ENCODE measurements at places on chromosomes 2 and 18.

DNA sequence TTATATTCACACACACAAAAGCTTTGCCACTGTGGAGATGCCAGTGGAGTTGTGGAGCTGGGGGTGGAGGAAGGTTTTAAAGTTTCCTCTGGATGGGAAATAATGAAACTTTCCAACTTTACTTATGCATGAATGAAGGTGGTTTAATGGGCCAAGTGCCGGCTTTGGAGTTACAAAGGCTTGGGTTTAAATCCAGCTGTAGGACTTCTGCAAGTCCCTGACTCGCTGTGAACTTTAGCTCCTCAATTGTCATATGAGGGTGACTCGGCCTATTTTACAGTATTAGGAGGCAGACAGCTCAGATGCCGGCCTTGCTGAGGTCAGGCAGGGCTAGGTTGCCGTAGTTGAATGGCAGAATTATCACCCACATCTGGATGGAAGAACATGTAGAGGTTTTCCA lies 415.8 kb upstream of the TRIB2 start:
- peaks cover 39% of the 10 kb centered on the region for H3K4me1 ChIP-seq
- no peak for DNase-seq
- H3K36me3 ChIP-seq = no peaks in the 10 kb centered on the region
- H3K4me3 ChIP-seq = no peak overlapping the region
- no peaks in the 10 kb centered on the region for H3K27me3 ChIP-seq

- no peak overlapping the region for H3K27ac ChIP-seq
- no peaks in the 10 kb centered on the region for H3K4me1 ChIP-seq
- H3K36me3 ChIP-seq = no peaks in the 10 kb centered on the region
Observed at GRCh38 chr2:11658208-11659114, 11.5 kb downstream of the NTSR2 start.

DNA sequence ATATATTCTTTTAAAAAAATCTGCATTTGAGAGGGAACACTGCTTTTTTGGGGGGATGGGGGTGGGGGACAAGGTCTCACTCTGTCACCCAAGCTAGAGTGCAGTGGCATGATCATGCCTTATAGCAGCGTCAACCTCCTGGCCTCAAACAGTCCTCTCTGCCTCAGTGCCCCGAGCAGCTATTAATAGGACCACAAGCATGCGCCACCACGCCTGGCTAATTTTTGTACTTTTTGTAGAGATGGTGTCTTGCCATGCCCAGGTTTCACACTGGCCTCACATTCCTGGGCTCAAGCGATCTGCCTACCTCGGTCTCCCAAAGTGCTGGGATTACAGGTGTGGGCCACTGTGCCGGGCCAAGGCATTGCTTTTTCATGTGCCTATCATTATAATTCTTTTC lies 154.2 kb downstream of the ATAD2B start:
- DNase-seq = no peak
- no peaks in the 10 kb centered on the region for H3K27me3 ChIP-seq
- H3K4me3 ChIP-seq = no peak overlapping the region

- no peak overlapping the region for H3K4me3 ChIP-seq
- H3K4me1 ChIP-seq = no peaks in the 10 kb centered on the region
- DNase-seq = no peak
Observed at GRCh38 chr2:115314119-115314518, 871.7 kb downstream of the DPP10 start.

DNA sequence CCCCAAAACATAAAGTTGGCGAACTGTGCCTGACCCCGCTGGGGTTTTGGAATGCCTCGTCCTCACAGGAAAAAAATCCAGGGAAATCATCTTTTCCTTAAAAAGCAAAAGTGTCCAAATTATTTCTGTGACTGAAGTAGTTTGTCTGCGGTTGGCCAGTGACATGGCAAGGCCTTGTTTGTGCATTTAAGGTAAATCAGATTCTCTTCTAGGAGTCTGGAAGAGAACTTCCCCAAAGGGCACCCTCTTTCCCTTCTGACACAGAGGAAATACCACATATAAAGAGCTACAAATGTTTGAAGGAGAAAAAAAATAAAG lies 737 bp upstream of the CYB5A start:
- peak overlapping the region; percentile 25 for H3K27ac ChIP-seq
- H3K4me3 ChIP-seq = peak overlapping the region; percentile 95
- H3K27me3 ChIP-seq = no peaks in the 10 kb centered on the region
- no peaks in the 10 kb centered on the region for H3K36me3 ChIP-seq
- DNase-seq = no peak
- peaks cover 12% of the 10 kb centered on the region for H3K4me1 ChIP-seq

- H3K4me1 ChIP-seq = no peaks in the 10 kb centered on the region
- H3K4me3 ChIP-seq = no peak overlapping the region
- DNase-seq = no peak
- H3K36me3 ChIP-seq = no peaks in the 10 kb centered on the region
- H3K27ac ChIP-seq = peak overlapping the region; percentile 43
Observed at GRCh38 chr2:235460548-235461047, 33.2 kb upstream of the AGAP1 start.

DNA sequence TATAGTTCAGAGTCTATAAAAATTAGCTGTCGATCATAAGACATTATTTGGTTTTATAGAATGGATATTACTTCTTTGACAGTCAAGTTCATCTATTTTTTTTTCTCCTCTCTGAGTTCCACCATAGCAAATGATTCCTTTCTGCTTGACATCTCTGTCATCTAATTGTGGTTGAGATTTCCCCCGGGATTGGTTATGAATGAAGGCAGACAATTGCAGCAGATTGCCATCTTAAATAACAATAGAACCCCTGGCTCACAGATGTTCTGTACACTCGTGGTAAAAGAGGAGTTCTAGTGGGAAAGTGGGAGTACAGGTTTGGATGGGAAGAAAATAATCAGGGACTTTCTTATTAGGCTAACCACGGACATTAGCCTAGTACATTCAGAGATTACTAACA lies 292.1 kb upstream of the NRXN1 start:
- H3K4me1 ChIP-seq = no peaks in the 10 kb centered on the region
- DNase-seq = no peak
- H3K4me3 ChIP-seq = no peak overlapping the region
- H3K36me3 ChIP-seq = no peaks in the 10 kb centered on the region

DNA sequence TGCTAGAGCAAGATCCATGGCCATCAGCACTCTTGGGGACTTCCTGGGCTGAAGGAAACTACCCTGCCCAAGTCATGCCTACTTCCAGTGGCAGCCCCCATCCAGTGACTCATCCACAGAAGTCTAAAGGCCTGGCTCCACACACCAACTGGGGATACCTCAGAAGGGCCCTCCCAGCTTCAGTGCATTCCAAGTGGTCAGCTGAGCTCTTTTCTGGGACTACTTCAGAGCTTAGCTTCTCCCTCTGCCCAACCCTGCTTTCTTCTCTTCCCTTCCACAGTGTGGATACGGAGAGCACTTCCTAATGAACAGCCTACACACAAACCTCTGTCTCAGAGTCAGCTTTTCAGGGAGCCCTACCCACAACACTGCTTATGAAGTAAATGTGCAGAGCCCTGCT lies 66.5 kb downstream of the CLHC1 start:
- H3K36me3 ChIP-seq = no peaks in the 10 kb centered on the region
- H3K27ac ChIP-seq = no peak overlapping the region
- no peak for DNase-seq
- H3K27me3 ChIP-seq = no peaks in the 10 kb centered on the region
- H3K4me3 ChIP-seq = no peak overlapping the region

DNA sequence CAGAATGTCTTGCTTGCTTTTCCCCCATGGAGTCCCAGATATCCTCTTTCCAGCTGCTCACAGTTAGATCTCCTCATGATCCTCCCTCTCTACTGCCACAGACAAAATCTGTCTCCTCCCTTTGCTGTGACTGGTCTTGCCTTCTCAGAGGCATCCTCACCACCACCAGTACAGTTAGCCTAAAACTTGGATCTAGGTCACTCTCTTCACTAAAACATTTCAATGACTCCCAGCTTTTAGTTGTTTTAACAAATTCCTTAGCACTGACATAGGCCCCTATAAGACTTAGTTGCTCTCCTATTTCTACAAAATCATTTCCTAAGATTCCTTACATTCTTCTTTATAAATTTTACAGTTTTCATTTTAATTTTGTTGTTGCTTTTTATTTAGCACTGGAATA lies 734.2 kb upstream of the CHAC2 start:
- H3K27me3 ChIP-seq = no peaks in the 10 kb centered on the region
- no peaks in the 10 kb centered on the region for H3K4me1 ChIP-seq
- H3K4me3 ChIP-seq = no peak overlapping the region
- no peak overlapping the region for H3K27ac ChIP-seq

DNA sequence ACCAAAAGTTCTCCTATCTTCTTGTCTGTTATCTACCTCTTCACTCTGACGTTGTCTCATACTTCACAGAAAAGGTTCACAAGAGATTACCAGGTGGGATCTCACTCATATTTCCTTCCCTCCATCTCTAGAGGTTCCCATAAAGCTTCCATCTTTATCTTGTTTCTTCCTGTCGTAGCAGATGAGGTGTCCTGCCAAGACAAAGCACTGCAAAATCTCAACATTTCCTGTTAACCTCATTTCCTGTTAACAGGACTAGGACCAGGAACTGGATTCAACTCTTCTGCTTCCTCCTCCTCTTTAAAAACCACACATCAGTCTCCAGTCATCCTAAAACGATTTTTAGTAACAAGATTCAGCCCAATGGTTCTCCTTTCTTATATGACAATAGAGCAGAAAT lies 512.8 kb upstream of the NRP2 start:
- no peak overlapping the region for H3K27ac ChIP-seq
- H3K4me3 ChIP-seq = no peak overlapping the region
- no peaks in the 10 kb centered on the region for H3K27me3 ChIP-seq
- no peak for DNase-seq
- H3K36me3 ChIP-seq = no peaks in the 10 kb centered on the region
- no peaks in the 10 kb centered on the region for H3K4me1 ChIP-seq

DNA sequence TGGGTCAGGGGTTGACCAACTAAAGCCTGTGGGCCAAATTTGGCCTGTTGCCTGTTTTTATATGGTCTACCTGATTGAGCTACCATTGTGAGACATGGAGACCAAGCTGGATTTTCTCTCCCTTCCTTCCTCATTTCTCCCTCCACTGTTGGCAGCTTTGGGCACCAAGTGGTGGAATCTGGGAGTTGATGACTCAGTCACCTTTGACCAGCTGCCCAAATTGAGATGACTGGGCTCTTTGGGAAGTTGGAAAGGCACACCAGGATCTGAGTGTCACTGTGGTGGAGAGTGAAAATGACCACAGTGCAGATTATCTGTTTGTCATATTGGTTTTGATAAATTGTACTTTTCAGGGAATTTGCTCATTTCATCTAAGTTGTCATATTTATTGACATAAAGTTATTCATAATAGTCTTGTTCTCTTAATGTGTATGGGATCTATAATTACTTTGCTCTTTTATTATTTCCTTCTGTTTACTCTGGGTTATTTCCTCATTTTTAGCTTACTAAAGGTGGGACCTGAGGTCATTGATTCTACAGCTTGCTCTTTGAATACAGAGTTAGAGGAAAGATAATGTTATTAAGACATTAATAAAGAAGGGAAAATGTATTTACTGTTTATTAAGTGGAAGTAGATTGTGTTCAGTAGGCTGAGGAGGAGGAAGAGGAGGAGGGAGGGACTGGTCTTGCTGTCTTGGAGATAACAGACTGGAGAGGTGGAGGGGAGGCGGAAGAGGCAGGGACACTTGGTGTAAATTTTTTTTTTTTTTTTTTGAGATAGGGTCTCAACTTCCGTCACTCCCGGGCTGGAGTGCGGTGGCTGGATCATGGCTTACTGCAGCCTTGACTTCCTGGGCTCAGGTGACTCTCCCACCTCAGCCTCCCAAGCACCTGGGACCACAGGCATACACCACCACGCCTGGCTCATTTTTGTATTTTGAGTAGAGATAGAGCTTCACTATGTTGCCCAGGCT lies 31.8 kb downstream of the AGFG1 start:
- H3K4me1 ChIP-seq = peaks cover 44% of the 10 kb centered on the region
- no peak overlapping the region for H3K4me3 ChIP-seq
- no peaks in the 10 kb centered on the region for H3K27me3 ChIP-seq
- H3K27ac ChIP-seq = no peak overlapping the region

DNA sequence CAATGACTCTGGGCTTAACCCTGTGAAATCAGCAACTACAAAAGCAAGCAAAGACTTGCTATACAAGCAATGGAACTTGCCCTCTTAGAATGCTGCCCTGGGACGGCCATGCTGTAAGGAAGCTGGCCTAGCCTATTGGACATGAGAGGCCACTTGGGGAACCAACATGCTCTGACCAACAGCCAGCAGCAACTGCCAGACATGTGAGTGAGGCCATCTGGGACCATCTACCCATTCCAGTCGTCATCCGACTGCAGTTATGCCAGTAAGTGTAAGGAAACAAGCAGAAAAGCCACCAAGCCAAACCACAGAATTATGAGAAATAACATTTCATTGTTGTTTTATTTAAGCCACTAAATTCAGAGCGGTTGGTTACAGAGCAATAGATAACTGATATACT lies 40.9 kb downstream of the CLASP1 start:
- H3K4me3 ChIP-seq = no peak overlapping the region
- DNase-seq = no peak
- peaks cover 10% of the 10 kb centered on the region for H3K36me3 ChIP-seq
- H3K27ac ChIP-seq = no peak overlapping the region

DNA sequence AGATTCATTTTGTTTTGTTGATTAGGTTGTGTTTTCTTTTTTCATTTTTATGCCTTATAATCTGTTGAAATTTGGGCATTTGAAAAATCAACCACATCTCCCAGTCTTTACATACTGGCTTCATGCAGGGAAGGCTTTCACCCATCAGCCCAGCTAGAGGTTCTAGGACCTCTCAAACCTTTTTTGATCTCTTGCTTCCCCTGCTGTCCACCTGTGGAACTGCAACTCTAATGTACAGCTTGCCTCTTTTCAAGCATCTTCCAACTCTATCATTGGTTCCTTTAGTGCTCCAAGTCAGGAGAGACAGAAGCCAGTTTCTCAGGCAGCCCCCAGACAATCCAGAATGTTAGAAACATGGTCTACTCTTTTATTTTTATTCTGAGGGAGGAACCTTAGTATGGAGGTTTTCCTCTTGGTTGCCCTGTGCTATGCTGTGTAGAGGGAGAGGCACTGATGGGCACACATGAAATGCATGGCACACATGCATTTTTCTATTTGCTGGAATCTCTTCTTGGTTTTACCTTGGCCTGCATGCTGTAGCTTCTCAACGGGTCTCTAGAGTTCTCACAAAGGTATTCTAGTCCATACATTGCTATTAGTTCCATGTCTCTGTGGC lies 107.2 kb upstream of the L3MBTL4 start:
- no peak for DNase-seq
- no peak overlapping the region for H3K27ac ChIP-seq
- no peaks in the 10 kb centered on the region for H3K27me3 ChIP-seq
- H3K4me3 ChIP-seq = no peak overlapping the region

GRCh38 chr18:76518123-76518859 lies 23.2 kb upstream of the ZNF516 start:
- no peaks in the 10 kb centered on the region for H3K36me3 ChIP-seq
- DNase-seq = no peak
- peak overlapping the region; percentile 13 for H3K4me3 ChIP-seq
- peaks cover 8% of the 10 kb centered on the region for H3K27me3 ChIP-seq

GRCh38 chr2:160165996-160166395 lies 34.1 kb downstream of the ITGB6 start:
- no peaks in the 10 kb centered on the region for H3K4me1 ChIP-seq
- H3K4me3 ChIP-seq = no peak overlapping the region
- no peak for DNase-seq
- no peak overlapping the region for H3K27ac ChIP-seq
- H3K27me3 ChIP-seq = no peaks in the 10 kb centered on the region

- no peaks in the 10 kb centered on the region for H3K36me3 ChIP-seq
- H3K27me3 ChIP-seq = no peaks in the 10 kb centered on the region
- no peak overlapping the region for H3K4me3 ChIP-seq
- no peak for DNase-seq
- H3K27ac ChIP-seq = no peak overlapping the region
Observed at GRCh38 chr2:75311521-75311920, 112.2 kb upstream of the TACR1 start.
